ENCODE measurements at places on chromosomes 5 and 9. TPM values are rescaled to one million over a fixed set of nuclear protein-coding genes. Genes with fewer than 3 reads are reported as not detected.

DNA sequence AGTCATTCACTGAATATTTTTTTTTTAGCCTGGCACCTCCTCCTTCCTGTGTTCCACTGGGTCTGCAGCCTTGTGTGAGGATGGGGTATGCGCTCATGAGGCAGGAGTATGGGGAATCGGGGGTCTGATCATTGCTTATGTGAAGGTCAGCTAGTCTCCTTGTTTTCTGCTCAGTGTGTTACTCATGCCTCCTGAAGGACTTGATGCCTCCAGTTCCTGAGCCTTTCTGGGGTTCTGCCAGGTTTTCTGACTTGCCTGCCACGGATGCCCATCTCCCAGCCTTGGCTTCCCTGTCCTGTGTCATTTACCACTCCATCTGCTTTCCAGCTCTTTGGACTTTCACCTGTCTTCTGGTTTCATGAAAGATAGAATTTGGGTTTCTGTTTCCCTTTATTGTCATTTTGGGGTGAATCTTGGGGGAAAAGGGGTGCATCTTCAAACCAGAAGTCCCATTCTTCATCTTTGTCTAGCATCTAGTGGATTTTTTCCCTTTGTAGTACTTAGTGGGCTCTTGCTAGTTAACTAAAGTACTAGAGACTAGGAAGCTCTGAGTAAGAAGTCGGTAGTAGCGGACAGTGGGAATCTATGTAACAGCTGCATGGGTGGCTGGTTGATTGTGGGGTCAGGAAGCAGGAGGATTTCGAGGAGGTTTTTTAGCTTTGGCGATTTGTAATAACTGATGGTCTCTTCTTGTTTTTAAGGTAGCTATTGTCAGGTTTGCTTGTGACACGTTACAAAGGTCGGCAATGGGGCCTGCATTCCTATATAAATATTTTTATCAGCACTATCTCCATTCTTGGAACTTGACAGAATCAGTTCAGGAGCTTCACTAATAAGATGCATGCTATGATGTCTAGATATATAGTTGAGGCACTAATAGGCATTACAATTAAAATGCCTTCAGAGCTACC is 8.2 kb downstream of the OTULIN start:
- DNase-seq = no peak

Gene RETREG1
- total RNA-seq = 23.3 TPM

DNA sequence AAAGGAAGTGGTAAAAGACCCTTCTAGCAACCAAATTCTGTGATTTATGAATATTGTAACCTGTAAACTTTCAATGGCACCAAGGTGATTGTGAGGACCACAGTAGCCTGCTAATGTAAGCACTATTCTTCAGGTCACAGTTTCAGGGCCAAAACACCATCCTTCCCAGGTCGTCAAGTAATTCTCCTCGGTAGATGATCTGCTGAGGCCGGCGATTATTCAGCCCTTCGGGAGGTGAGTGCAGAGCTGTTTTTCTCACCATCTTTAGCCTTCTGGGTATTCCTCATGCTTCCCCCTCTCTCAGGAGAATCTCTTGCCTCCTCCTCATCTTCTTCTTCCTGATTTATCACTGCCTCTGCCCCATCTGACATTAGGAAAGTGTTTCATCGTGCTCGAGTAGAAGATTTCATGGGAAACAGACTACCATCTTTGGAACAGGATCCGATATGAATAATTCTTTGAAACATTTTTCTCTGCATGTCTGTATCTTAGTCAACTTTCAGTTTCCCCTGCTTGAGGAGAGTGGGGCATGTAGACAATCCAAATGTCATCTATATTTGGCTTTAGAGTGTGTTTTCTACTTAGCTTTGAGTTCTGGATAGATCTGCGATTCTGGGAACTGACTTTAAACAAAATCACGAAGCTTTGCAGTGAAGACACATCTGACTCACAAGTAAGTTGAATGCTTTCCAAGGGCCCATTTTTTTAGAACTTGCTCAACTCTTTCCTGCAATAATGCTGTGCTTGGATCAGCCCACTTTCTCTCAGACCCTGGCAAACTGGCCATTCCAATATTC is 173.9 kb downstream of the AOPEP start:
- no peak for DNase-seq

GRCh38 chr9:31776471-31776870 is 608.0 kb upstream of the ACO1 start:
- no peak for DNase-seq

DNA sequence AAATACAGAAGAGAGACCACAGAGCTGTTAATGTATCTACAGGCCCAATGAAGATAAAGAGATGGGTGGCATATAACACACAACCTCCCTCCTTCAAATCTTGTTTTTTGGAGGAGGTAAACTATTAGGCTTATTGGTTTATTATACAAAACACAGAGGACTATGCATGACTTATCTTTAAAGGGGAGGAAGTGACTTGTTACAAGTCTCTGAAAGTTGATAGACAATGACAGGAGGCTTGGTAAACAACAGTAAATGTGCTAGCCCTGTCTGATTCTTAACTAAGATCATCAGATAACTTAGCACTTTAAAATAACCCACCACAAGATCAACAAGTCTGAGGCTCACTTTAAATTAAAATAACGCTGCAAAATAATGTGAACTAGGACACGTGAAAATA is 219.0 kb downstream of the MLLT3 start:
- no peak for DNase-seq

- no peak for DNase-seq
Observed at GRCh38 chr9:37508135-37508833, 22.5 kb downstream of the POLR1E start.

Gene CRAT
- 13.2 TPM for total RNA-seq

GRCh38 chr5:152259702-152260101 is 145.4 kb downstream of the NMUR2 start:
- no peak for DNase-seq

GRCh38 chr9:116103976-116104820 is 49.4 kb upstream of the PAPPA start:
- no peak for DNase-seq

GRCh38 chr9:93586290-93587057 is 10.1 kb downstream of the PHF2 start:
- no peak for DNase-seq

DNA sequence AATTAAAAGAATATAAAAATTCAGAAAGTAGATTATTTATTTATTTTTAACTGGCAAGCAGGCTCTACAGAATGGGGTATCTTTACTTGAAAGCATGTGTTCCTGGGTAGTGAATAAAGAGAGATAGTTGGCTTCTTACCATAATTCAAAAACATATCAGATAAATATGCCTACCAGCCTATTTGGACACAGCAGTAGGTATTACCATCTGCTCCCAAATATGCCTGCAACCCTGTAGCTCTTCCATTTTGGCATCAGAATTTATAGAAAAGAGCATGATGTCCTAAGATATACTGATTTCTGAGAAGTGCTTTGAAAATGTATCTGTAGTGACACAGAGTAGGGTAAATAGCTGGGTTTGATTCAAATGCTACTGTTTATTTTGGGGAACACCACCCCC is 1300.5 kb upstream of the DMAC1 start:
- no peak for DNase-seq

Gene PRDM9
- not detected for total RNA-seq

DNA sequence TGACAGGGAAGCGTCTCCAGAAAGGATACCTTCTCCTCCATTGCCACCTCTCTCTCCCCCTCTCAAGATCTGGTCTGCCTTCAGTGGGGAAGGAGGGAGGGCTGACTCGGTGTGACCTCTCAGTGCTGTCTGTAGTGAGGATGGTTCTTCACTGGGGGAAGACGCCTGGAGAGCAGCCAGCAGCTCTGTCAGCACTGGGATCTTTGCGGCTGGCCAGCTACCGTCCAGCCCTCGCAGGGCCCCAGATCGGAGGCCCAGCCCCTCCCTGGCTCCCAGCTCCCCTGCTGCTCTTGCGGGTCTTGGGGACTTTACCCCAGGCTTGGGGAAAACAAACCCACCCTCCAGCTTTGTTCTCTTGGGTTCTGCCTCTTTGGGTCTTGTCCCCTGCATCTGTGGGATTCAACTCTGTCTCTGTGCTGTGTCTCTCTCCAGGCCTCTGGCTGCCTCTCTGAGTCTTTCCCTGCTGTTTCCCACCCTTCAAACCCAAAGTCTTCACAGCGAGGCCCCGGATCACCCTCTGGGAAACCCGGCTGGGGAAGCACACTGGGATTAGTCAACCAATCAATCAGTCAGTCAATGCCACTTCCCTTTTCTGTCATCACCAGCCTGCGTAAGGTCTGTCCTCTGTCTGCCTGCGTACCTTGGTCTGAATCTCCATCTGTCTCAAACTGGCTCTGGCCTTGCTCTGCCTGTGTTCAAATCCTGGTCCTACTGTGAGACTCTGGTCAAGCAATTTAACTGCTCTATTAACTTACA is 23.0 kb downstream of the FGF18 start:
- no peak for DNase-seq

DNA sequence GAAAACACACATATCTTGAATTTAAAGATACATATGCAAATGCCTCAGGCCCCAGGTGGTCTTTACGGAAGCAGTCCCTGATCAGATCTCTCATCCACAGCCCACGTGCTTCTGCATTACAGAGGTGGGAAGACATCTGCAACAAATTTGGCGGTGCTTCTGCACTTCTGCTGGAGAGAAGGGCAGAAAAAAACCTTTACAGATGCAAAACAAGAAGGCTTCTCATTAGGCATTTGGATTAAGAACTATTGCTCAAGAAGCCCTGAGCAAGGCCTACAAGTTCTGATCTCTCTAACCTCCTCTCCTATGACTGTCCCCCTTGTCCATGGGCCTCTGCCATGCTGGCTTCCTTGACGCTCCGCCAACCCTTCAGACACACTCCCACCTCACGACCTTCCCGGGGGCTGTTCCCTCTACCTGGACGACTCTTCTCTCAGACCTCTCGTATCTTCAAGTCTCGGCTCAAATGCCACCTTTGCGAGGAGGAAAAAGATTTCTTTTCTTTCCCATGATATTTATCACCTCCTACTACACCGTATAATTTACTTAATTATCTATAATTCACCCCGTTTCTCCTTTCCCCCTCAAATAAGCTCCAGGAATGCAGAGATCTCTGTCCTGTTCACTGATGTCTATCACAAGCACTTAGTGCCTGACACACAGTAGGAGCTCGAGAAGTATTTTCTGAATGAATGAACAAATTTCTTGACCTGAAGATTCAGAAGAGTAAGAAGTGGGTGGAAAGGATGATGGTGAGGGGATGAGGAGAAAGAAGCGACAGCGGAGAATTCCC is 1.1 kb downstream of the MTMR12 start:
- DNase-seq = no peak

GRCh38 chr9:99349870-99350269 is 127.8 kb downstream of the SEC61B start:
- DNase-seq = no peak

GRCh38 chr5:133123297-133123696 is 71.5 kb downstream of the HSPA4 start:
- DNase-seq = no peak

- no peak for DNase-seq
Observed at GRCh38 chr9:18190671-18191374, 283.1 kb upstream of the ADAMTSL1 start.

DNA sequence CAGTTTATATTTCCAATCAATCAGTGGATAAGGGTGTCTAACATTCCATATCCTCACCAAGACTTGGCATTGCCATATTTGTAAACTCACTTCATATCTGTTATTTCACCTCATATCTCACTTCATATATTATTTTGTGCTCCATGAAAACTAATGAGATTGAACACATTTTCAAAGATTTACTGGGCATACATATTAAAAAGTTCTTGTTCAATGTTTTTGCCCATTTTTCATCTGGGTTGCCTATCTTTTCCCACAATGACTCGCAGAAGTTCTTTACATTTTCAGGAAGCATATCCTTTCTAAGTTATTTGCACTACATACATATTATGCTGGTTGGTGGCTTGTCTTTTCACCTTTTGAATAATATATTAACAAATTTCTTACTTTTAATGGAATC is 15.3 kb downstream of the ZNF510 start:
- no peak for DNase-seq

Gene FOXD1
- total RNA-seq = 0.23 TPM

Gene DPM2
- 44.1 TPM for total RNA-seq

- no peak for DNase-seq
Observed at GRCh38 chr5:174446446-174446845, 277.9 kb upstream of the MSX2 start.

Gene IRX1
- not detected for total RNA-seq

GRCh38 chr5:131595088-131596033 is 39.7 kb downstream of the RAPGEF6 start:
- peak; percentile 38 for DNase-seq

DNA sequence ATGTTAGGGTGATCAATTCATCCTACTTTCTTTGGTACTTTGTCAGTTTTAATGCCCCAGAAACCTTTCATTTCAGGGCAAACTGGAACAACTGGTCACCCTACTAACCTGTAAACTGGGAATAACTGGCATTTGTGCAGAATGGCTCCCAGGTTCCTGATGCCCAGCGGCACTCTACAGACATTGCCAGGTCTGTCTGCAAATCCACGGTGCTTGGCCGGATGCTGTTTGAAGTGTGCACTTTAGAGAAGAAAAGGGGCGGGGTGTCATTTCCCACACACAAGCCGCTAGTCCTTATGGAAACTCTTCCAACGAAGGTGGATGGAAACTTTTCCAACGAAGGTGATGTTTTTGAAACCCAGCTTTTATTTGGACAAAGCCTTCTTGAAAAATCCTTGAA is 49.9 kb upstream of the OTULINL start:
- DNase-seq = no peak

DNA sequence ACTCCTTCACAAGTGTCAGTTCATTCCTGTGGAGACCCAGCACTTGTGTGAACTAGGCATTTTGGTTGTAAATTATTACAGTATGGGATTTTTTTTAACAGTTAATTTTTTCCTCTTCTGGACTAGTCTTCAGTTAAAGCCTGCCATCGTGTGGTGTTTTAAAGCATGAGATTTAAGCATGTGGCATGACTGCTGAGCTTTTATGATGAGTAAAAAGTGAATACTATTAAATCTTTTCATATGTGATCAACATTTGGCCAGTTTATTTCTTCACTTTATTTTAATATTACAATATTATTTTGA is 25.0 kb downstream of the LMNB1 start:
- no peak for DNase-seq

GRCh38 chr5:143707806-143708205 is 104.2 kb upstream of the HMHB1 start:
- DNase-seq = no peak

GRCh38 chr5:61617995-61618525 is 286.0 kb downstream of the ZSWIM6 start:
- no peak for DNase-seq

Gene IFNK
- not detected for total RNA-seq

- DNase-seq = no peak
Observed at GRCh38 chr5:76710991-76711390, 4.9 kb upstream of the F2R start.

- DNase-seq = no peak
Observed at GRCh38 chr9:69214939-69215338, 40.9 kb downstream of the TJP2 start.

- DNase-seq = no peak
Observed at GRCh38 chr9:121703014-121703734, 51.7 kb downstream of the DAB2IP start.

DNA sequence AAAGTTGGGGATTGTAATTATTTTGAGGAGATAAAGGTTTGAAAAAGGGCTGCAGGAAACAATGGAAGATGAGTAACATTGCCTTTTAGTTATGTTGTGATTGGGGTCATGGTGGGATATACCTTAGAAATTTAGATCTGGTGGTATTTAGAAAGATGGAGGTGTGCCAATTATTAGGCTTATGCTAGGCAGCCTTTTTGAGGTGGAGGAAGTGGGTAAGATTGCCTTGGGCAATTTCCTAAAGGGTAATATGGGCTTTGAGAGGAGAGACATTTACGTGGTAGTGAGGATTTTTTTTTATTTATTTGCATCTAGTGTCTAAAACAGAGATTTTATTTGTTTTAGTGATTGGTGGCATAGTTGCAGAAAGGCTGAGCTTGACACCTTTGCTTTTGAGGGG is 10.5 kb downstream of the HSPA4 start:
- DNase-seq = no peak

GRCh38 chr5:30131-30530 is 61.8 kb upstream of the PLEKHG4B start:
- no peak for DNase-seq

Gene NEUROG1
- not detected for total RNA-seq

Measured in activated CD4-positive, alpha-beta T cell treated with anti-CD3 and anti-CD28 coated beads for 36 hours (primary cell).